ENCODE measurements at places on chromosomes 5 and 9. TPM values are rescaled to one million over a fixed set of nuclear protein-coding genes. Genes with fewer than 3 reads are reported as not detected.

Gene CCL27
- 1.3 TPM for polyA plus RNA-seq

Gene TIMD4
- polyA plus RNA-seq, result not detected

Gene THG1L
- polyA plus RNA-seq, result 6.1 TPM

Gene SEMA4D
- polyA plus RNA-seq, result 28.2 TPM

Gene GRM6
- polyA plus RNA-seq, result not detected

Gene ELAVL2
- 3.2 TPM for polyA plus RNA-seq

Gene OR1J2
- polyA plus RNA-seq, result not detected

Gene CKMT2
- 62.6 TPM for polyA plus RNA-seq

- DNase-seq, result no peak
Measured at GRCh38 chr5:78367318-78367991, 7.0 kb downstream of the SCAMP1 start.

DNA sequence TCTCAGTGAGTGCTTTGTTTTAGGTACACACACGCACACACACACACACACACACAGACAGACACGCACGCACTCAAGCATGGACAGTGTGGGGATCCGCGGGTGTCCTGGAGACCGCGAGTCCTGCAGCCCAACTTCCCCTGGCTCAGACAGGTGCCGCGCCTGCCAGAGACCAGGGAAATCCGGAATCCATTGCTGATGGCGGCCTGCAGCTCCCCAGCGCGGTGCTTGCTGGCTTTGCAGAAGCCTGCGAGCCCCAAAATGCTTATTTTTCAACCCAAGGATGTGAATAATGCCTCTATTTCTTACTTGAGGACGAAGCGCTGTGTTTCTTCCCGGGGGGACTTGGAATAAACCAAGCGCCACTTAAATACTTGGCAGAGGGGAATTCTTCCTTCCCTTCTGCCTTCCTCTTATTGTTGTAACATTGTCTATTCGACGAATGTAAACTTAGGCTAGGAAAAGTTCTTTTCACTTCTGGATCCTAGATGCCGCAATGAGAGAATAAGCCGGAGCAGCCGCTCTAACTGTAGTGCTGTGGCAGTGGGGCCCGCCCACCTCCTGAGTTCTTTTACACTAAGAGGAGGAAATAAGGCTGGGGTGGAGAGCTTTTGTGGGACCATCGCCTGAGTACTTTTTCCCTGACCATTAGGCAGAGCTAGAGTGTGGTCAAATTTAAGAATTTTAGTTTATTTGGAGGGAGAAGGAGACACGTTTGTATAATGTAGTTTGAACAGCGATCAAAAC is 802 bp downstream of the ITGA2 start:
- peak; percentile 66 for DNase-seq

GRCh38 chr5:133240425-133241091 is 188.7 kb downstream of the HSPA4 start:
- DNase-seq, result no peak

DNA sequence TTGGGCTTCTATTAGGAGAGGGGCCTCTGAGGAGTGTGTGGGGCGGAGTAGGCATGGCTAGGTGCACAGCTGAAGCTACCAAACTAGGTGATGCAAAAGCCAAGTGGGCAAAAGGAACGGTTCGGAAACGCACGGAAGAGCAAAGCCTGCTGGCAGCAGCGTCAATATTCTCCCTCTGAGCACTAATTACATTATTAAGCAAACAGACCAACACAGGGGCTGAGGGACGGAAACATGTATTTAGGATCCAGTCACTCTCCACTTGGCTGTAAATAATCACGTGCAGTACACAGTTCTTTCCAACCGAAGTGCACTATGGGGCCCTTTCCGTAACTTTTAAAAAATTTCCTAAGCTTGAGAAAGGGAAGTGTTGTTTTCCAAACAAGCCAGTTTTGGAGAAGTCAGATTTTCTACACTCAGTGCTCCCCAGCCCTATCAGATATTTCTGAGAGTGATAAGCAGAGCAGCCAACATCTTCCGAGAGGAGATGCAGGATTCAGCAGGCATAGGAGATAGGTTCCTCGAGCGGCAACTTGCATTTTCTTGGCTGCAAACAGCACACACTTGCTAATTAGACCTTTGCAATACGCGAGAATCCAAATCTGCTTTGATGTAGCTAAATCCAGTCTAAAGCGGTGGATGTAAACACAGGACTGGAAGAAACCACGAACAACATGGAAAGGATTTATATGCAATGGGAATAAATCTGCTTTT is 217.2 kb upstream of the TBCA start:
- no peak for DNase-seq

DNA sequence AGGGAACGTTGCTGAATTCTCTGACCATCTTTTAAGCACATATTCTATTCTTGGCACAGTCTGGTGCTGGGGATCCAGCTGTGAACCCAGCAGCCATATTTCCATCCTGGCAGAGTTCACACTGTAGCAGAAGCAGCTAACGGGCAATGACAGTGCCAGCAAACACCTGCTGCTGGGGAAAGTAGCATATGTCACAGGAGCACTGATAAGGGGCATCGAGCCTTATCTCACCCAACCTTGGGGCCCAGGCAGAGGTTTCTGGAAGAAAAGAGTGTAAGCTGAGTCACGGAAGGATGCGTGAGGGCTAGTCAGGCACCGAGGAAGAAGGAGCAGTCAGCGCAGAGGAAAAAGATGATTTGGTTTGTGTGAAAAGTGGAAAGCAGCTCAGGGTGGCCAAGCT is 1.1 kb downstream of the NDOR1 start:
- DNase-seq, result no peak

GRCh38 chr5:89417515-89417914 is 534.5 kb upstream of the MEF2C start:
- no peak for DNase-seq

DNA sequence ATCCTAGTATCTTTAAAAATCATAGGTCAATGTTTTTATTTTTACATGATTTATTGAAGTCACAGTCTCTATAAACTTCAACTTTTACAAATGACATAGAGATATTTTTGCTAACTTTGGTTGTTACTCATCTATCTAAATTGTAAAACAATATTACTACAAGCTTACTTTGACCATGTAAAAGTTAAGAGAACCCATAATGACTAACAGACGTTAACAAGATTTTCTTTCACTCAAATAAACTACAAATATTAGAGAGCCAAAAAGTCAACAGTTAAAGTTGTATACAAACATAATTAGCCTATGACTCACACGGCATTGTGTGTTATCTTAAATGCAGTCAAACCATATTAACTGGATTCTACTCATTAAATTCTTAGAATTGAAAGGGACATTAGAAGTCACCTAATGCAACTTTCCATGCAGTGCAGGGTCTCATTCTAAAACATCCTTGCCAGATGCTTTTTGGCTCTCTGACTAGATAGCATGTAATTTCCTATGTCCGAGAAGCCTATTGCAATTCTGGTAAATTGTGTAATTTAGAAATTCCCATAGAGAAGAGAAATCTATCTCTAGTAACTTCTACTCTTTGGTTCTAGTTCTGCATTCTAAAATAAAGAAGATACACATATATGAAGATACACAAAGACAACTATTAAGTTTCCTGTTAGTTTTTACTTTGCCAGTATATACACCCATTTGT is 42.2 kb upstream of the UGT3A2 start:
- no peak for DNase-seq

DNA sequence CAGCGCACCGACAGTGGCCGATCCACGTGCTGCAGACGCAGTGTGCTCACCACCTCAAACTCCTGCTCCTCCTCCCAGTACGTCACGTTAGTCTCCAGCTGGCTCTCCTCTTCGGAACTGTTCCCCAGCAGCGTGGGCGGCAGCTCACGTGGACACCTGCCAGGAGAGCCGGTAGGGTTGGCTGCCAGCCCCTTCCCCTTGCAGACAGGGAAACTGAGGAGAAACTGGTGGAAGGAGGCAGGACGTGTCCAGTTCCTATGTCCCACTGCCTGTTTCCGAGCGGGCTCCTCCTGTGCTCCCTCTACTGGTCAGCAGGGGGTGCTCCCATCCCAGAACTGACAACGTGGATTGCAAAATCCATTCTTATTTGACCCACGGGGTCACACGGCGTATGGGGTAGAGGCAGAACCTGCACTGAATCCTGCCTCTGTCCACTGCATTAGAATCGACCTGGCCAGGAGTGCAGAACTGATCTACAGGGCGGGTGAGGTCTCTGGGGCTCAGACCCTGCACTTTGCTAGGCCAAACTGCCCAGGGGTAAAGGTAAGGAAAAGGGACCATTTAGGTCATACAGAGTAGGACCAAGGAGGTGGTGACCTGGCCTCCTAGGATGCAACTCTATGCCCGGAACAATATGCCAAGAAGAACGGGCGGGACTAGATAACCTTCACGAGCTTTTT is 25.7 kb downstream of the PDGFRB start:
- DNase-seq, result peak; percentile 84

GRCh38 chr5:33867241-33867640 is 24.5 kb downstream of the ADAMTS12 start:
- DNase-seq, result no peak

Data from cardiac muscle cell (in vitro differentiated cells and primary cell).